ENCODE measurements at places on chromosomes 3 and 15. TPM values are rescaled to one million over a fixed set of nuclear protein-coding genes. Genes with fewer than 3 reads are reported as not detected.
A peak's percentile ranks its signal among the peaks of the same experiment; 100 is the strongest.

The SYNPR gene
- not detected for total RNA-seq

GRCh38 chr3:172094621-172095557 lies 55.5 kb downstream of the FNDC3B start:
- no peaks in the 10 kb centered on the region for H3K36me3 ChIP-seq
- H3K4me1 ChIP-seq: peaks cover 75% of the 10 kb centered on the region
- H3K27ac ChIP-seq: peak overlapping the region; percentile 39
- DNase-seq: no peak
- no peaks in the 10 kb centered on the region for H3K27me3 ChIP-seq

The NR1I2 gene
- 0.26 TPM for total RNA-seq

DNA sequence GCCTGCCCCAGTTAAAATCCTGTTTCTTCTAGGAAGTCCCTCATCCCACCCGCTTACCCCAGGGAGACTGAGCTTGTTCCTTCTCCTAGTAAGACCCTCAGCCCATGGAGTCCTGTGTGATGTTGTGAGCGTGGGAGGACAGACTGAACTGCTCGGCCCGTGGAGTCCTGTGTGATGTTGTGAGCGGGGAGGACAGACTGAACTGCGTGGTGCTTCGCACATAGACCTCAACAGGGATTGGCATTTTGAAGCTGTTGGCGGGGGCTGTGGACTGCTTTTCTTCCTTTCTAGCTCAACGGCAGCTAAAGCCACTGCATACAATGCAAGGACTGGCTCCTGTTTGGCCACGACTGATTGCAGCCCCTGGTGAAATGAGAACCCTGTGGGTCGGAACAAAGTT lies 1.6 kb upstream of the SPTBN5 start:
- DNase-seq: no peak
- H3K27me3 ChIP-seq: no peaks in the 10 kb centered on the region
- H3K27ac ChIP-seq: peak overlapping the region; percentile 79
- peaks cover 36% of the 10 kb centered on the region for H3K36me3 ChIP-seq
- H3K4me1 ChIP-seq: peaks cover 13% of the 10 kb centered on the region

- H3K27ac ChIP-seq: no peak within 1 kb of the TSS
- peak within 1 kb of the TSS; percentile 3 for H3K4me3 ChIP-seq
- peaks cover 94% of the 10 kb centered on the region for H3K27me3 ChIP-seq
- H3K4me1 ChIP-seq: peaks cover 15% of the 10 kb centered on the region
- H3K36me3 ChIP-seq: no peaks in the 10 kb centered on the region
Measured at GRCh38 chr15:32717426-32718226, at the start of gene GREM1. Gene GREM1, plus strand, starts transcription at chr15:32718004. Its CDS starts 12,687 bp downstream, at chr15:32730691.
